H54 (cell line): ENCODE measurements at places on chromosomes 5 and 9.

DNA sequence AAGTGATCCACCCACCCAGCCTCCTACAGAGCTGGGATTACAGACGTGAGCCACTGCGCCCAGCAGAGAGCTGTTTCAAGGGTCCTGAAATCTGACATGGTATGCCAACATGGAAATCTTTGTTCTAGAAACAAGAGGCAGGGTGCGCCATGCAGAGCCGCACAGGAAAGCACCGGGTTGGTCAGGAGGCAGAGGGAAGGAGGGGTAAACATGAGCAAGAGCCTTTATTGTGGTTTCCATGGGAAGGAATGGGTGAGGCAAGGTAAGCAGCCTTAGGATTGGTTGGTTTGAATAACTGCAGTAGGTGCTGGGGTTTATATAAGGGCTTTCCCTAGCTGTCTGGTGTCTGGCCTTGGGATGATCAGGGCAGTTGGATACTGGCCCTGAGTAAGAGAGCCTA is 5.5 kb upstream of the EXOSC2 start:
- DNase-seq, result no peak

DNA sequence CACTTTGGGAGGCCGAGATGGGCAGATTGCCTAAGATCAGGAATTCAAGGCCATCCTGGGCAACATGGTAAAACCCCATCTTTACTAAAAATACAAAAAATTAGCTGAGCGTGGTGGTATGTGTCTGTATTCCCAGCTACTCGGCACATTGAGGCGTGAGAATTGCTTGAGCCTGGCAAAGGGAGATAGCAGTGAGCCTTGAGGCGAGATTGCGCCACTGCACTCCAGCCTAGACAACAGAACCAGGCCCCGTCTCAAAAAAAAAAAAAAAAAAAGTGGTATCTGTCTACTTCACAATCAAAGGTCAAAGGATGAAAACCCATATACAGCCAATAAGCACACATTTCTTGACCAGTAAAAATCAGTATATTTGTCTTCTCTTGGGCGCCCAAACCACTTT is 728.5 kb upstream of the ADAMTS16 start:
- DNase-seq, result no peak

- DNase-seq, result no peak
Measured at GRCh38 chr9:85502815-85503655, 238.7 kb downstream of the AGTPBP1 start.

DNA sequence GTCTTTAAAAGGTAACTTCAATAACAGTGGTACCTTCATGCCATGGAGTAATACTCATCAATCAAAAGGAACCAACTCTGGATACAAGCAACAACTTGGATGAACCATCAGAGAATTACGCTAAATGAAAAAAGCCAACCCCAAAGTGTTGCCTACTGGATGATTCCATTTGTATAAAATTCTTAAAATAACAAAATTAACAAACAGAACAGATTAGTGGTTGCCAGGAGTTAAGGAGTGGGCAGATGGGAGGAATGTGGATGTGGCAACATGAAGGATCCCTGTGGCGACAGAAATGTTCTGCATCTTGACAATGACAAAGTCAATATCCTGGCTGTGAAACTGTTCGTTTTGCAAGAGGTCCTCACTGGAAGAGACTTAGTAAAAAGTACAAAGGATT is 50.5 kb downstream of the SPTLC1 start:
- DNase-seq, result no peak

- DNase-seq, result no peak
Measured at GRCh38 chr9:68577774-68578591, 37.3 kb upstream of the TMEM252 start.

DNA sequence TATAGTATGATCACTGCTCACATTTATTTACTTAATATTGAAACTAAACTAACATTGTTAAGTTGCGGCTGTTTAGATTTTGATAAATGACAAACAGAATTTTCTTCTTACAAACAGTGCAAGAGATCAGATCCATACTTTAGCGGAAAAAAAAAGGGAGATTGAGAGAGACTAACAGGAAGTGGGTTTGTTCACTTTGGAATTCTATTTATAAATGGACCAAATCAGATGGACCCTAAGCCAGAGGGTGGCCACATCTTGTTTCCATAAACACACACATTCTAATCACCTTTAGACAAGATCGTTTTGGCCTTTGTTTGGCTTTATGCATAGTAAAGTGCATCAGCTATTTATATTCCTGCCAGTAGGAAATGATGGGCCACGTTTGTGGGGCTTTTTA is 381.4 kb upstream of the CD180 start:
- no peak for DNase-seq

- DNase-seq, result no peak
Measured at GRCh38 chr9:130975932-130976841, 32.8 kb upstream of the LAMC3 start.

GRCh38 chr5:126468091-126468490 is 44.9 kb downstream of the GRAMD2B start:
- no peak for DNase-seq

DNA sequence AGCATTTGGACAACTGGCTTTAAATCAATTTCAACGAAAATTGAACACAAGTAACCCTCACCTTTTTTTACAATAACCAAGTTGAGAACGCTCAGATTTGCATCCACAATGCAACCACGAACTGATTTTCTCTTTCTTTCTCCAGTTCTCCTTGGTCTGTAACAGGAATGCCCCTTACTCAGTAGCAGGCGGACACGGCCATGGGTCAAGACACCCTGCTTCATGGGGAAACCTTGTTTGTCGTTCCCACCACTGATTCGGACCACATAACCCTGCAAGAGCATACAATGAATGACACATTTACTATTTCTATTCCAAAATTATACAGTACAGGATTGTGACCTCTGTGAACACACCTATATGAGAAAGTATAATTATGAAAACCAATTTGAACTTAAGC is 1.4 kb downstream of the RPS6 start:
- no peak for DNase-seq

DNA sequence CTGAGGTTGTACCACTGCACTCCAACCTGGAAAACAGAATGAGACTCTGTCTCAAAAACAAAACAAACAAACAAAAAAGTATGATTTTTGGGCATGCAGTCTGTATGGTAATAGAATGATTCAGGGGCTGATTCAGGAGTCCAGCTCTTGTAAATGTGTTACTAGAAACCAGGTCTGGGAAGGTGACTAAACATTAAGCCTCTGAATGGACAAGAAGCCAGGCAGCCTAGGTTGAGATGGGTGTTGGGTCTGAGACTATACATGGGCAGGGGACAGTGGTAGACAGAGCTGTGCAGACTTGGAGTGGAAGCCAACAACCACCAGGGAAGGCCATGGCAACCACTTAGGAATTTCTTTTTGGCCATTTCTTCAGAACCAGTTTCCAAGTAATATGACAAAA is 64.9 kb upstream of the TLE1 start:
- no peak for DNase-seq

DNA sequence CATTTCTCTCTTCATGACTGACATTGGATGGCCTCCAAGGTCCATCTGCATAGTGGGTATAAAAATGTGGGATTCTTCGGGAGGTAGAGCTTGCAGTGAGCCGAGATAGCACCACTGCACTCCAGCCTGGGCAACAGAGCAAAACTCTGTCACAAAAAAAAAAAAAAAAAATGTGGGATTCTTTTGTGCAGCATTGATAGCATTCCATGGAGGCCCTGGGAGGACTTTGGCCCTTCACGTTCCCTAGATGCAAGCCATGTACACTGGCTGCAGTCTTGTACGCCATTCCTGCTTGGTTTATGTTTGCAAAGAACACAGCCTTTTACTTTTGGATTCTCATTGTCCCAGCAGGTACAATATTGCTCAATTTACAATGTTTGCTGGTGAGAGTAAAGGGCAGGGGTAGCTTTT is 157.8 kb downstream of the SLCO4C1 start:
- no peak for DNase-seq

- no peak for DNase-seq
Measured at GRCh38 chr9:125831054-125831453, 83.9 kb downstream of the PBX3 start.

DNA sequence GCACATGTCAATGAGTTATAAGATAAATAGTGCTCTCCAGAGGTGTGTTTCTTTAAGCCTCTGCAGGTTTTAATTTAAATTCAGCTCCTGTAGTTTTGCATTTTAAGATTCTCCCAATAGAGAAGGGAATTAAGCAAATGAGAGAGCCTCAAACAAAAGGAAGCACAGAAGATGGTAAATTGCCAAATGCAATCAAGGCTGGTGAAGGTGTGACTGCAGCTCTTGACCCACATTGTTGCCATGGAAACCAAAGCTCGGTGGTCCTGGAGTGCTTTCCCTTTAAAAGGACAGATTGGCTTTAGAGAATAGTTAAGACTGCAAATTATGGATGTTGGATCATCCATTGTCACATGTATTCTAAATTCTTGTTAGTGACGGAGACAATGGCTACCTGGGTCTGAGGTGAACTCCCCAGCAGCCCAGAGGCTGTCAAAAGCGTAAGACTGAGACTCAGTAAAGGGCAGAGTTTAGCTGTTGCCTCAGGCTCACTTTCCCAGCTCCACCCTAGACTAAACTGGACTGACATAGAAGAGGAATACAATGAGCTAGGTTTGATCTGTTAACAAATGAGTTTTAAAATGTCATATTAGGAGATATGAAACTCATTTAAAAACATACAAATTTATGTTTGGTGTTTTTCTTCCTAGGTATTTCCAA is 12.3 kb downstream of the GAPT start:
- no peak for DNase-seq

GRCh38 chr5:160274483-160274931 is 37.9 kb downstream of the CCNJL start:
- DNase-seq, result no peak

DNA sequence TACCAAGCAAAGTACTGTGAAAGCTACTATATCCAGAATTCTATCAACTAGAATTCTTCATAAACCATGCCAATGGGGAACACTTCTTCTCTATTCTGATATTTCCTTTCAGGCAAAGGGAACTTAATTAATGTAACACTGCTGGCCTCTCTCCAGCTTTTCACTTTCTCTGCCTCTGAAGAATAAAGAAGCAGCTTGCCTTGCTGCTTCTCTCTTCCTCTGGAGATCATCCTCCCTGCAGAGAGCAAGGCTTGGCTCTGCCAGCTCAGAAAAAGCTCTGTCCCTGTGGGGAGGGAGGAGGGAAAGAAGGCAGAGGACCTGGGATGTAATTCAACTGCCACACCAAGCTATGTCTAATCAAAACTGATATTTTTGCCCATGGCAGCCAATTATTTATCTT is 6.5 kb downstream of the CTNND2 start:
- no peak for DNase-seq

DNA sequence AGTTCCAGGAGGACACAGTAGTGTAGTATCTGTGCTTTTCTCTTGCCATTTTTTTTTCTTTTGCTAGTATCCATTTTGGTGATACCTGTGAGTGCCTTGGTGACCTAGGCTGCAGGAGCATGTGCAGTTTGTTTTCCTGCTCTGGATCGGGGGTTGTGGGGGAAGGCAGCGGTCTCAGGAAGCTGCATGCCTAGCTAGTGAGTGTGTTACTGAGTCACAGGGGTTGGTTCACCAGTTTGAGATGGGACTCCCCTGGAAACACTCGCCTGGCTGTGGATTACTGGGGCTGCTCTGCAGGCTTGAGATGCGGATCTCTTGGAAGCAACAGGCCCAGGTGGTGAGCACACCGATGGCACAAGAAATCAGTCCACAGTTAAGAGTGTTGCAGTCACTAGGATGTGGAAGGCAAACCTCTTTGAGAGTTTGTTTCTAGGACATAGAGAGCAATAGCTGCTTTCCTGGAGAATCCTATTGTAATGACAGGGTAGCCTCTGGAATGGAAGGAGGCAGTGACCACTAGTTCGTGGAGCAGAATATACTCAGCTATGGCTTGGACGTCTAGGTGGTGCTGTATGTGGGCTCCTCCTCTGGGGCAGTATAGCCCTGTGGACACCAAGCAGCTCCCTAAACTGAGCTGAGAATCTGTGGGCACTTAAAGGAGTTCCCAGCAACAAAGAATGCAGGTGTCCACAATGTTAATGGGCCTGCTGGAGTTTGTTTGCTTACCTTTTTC is 20.0 kb upstream of the SPATA31E1 start:
- DNase-seq, result peak; percentile 71

DNA sequence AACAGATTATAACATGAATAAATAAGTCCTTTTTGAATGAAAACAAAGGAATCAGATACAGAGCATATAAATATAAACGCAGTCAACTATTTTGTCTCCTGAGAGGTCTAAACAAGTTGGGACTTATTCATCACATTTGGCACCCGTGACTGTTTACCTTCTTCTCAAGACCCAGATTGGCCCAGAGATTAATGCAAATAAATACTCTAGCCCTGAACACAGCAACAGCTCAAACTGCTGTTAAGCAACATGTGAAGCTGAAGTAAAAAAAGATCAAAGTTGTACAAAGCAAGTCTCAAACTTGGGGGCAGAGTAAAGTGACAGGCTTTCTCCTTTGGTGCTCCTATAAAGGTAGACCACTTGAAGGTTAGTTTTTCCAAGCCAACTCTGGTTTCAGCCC is 95.0 kb upstream of the NR5A1 start:
- no peak for DNase-seq
